ENCODE measurements at places on chromosomes 1 and 21. TPM values are rescaled to one million over a fixed set of nuclear protein-coding genes. Genes with fewer than 3 reads are reported as not detected.

GRCh38 chr1:177278626-177279390 is 108.0 kb downstream of the BRINP2 start:
- H3K27me3 ChIP-seq: no peaks in the 10 kb centered on the region
- H3K4me3 ChIP-seq: no peak overlapping the region
- no peak overlapping the region for H3K27ac ChIP-seq
- no peaks in the 10 kb centered on the region for H3K36me3 ChIP-seq
- H3K4me1 ChIP-seq: peaks cover 22% of the 10 kb centered on the region

DNA sequence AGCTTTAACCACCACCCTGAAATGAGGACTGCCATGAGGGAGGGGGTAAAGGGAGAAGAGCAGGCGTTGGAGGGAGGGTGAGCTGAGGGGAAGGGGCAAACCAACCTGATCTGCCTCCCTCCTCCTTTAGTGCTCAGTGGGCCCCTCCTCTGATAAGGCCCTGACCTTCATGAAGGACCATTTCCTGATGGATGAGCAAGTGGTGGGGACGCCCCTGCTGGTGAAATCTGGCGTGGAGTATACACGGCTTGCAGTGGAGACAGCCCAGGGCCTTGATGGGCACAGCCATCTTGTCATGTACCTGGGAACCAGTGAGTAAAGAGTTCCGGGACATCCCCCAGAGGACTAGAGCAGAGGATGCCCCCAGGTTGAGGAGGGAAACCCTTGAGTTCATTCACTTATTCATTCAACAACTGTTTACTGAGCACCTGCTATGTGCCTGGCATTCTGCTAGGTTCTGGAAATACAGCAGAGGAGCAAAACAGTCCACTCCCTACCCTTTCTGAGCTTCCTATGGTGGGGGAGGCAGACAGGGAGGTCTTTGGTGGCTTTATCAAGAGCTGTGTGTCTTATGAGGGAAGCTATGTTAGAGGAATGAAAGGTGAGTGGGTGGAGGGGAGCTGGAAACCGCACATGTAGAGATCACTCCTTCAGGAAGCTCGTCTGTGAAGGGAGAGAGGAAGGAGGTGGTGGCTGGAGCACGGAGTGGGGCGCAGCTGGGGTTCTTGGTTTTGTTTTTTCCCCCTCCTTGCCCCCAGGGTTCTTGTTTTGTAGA is 19.5 kb downstream of the SEMA4A start:
- H3K4me3 ChIP-seq: no peak overlapping the region
- no peaks in the 10 kb centered on the region for H3K36me3 ChIP-seq
- no peak overlapping the region for H3K27ac ChIP-seq
- no peaks in the 10 kb centered on the region for H3K27me3 ChIP-seq
- DNase-seq: no peak
- no peaks in the 10 kb centered on the region for H3K4me1 ChIP-seq

DNA sequence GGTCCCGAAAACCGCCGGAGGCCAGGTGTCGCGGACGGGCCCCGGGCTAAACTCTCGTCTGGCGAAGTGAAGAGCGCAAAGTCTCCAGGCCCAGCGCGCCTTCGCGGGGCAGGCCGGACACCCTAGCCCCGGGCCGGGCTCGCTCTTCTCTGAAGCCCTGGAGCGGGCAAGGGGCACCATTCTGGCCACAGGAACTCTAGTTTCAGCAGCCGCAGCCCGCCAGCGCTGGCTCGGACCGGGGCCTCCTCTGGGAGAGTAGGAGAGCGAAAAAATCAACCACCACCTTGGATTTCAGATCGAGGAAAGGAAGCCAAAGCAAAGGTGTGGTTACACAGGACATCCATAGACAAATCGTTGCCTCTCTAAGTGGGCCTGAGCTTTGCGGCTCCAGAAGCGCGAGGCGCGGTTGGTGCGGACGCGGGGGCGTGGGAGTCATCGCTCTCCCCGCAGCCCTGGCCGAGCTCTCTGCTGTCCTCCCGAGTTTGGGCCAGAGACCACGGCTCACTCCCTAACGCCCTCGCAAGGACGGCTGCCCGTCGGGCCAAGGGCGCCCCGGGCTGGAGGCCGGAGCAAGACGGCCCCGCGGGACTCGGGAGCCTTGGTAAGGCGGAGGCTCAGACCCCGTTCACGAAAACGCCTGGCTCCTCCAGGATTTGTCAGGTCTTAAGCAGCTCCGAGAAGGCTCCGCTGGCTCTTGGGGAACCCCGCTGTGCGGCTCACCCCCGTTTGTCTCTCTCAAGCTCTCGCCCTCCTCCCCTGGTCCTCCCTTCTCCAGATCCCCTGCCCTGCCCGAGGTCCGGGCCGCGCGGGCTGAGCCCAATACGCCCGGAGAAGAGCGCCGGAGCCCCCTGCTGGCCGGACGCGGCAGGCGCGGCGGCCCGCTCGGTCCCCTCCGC is 132.9 kb upstream of the DPYD start:
- H3K4me3 ChIP-seq: peak overlapping the region; percentile 56
- H3K36me3 ChIP-seq: no peaks in the 10 kb centered on the region
- no peak overlapping the region for H3K27ac ChIP-seq
- H3K27me3 ChIP-seq: peaks cover 16% of the 10 kb centered on the region
- peaks cover 17% of the 10 kb centered on the region for H3K4me1 ChIP-seq
- no peak for DNase-seq

GRCh38 chr1:86394416-86394815 is 1.7 kb downstream of the ODF2L start:
- H3K27ac ChIP-seq: no peak overlapping the region
- H3K27me3 ChIP-seq: no peaks in the 10 kb centered on the region
- DNase-seq: no peak
- no peak overlapping the region for H3K4me3 ChIP-seq
- no peaks in the 10 kb centered on the region for H3K36me3 ChIP-seq
- peaks cover 26% of the 10 kb centered on the region for H3K4me1 ChIP-seq

GRCh38 chr1:245000872-245001188 is 136.5 kb upstream of the HNRNPU start:
- no peaks in the 10 kb centered on the region for H3K36me3 ChIP-seq
- DNase-seq: no peak
- H3K4me1 ChIP-seq: no peaks in the 10 kb centered on the region
- no peaks in the 10 kb centered on the region for H3K27me3 ChIP-seq
- no peak overlapping the region for H3K4me3 ChIP-seq

GRCh38 chr1:79161077-79161476 is 154.5 kb upstream of the ADGRL4 start:
- H3K4me1 ChIP-seq: no peaks in the 10 kb centered on the region
- H3K27me3 ChIP-seq: no peaks in the 10 kb centered on the region
- no peak overlapping the region for H3K27ac ChIP-seq

DNA sequence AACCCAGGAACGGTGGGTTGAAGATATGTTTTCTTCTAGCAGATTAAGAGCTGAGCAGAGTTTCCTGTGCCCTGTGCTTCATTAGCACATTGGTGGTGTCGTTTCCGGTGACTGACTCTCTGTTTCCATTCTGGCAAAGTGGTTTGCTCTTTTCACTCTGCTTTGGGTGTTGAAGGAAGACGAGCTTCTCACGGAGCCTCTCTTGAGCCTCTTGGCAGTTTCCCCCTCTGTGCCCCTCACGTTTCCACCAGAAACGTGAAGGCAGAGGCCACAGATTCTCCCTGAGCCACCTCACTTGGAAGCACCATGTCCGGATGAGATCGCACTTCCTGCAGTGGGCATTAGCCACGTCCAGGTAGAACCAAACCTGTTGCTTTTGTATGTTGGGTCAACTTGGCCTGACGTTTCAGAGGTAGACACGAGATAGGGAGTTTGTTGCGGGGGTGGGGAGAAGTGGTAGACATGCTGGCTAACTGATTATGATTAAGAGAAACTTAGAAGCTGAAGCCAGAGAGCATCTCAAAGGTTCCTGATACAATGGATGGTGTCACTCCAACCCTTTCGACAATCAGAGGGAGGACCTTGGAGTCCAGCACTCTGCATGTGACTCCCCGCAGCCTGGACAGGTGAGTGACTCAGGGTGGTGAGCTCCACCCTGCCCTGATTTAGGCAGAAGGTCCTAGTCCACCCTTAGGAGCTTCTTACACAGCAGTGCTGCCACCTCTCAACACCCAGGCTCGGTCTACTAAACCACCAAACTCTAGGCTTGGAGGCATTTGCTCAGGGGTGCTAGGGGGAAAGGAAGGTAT is at the start of gene LAX1:
TSS of gene LAX1 (plus strand) at position 155 of the 809 bp plus-strand sequence. CDS start at position 538, 383 bp downstream.
- H3K36me3 ChIP-seq: no peaks in the 10 kb centered on the region
- H3K27me3 ChIP-seq: no peaks in the 10 kb centered on the region
- H3K4me1 ChIP-seq: peaks cover 5% of the 10 kb centered on the region
- H3K27ac ChIP-seq: peak within 1 kb of the TSS; percentile 36
- no peak for DNase-seq

DNA sequence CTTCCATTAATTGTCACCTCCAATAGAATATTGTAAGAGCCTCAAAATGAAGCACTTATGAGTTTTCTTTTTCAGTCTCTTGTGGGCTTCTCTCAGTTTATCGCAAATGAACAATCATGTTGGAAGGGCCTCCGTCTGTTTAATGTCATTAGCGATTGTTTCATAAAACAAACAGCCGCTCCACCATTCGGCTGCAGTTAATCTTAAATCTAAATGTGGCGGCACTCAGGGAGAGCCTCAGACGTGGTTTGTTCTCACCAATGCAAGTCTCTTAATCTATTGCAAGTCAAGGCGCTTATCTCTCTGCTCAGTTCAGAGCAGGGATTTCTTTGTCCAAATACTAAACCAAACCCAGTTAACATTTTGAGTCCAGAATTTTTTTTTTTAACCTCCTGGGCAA is 34.9 kb upstream of the ESRRG start:
- no peaks in the 10 kb centered on the region for H3K27me3 ChIP-seq
- no peaks in the 10 kb centered on the region for H3K36me3 ChIP-seq

- no peaks in the 10 kb centered on the region for H3K27me3 ChIP-seq
- H3K4me1 ChIP-seq: peaks cover 6% of the 10 kb centered on the region
- no peaks in the 10 kb centered on the region for H3K36me3 ChIP-seq
- H3K27ac ChIP-seq: no peak overlapping the region
- DNase-seq: peak; percentile 57
Observed at GRCh38 chr21:44578371-44579055, 1.9 kb downstream of the KRTAP10-5 start.

GRCh38 chr1:2786329-2787162 is 14.9 kb downstream of the TTC34 start:
- H3K27me3 ChIP-seq: no peaks in the 10 kb centered on the region
- no peak overlapping the region for H3K4me3 ChIP-seq
- peaks cover 11% of the 10 kb centered on the region for H3K4me1 ChIP-seq

- no peaks in the 10 kb centered on the region for H3K36me3 ChIP-seq
- no peaks in the 10 kb centered on the region for H3K27me3 ChIP-seq
- H3K4me3 ChIP-seq: no peak overlapping the region
- peaks cover 36% of the 10 kb centered on the region for H3K4me1 ChIP-seq
Observed at GRCh38 chr21:44010429-44010828, 1.7 kb upstream of the TRAPPC10 start.

- peaks cover 80% of the 10 kb centered on the region for H3K36me3 ChIP-seq
- H3K4me1 ChIP-seq: peaks cover 11% of the 10 kb centered on the region
- no peak for DNase-seq
- H3K27ac ChIP-seq: no peak overlapping the region
- H3K4me3 ChIP-seq: no peak overlapping the region
- H3K27me3 ChIP-seq: peaks cover 14% of the 10 kb centered on the region
Observed at GRCh38 chr1:201361652-201362504, 15.6 kb downstream of the TNNT2 start.

DNA sequence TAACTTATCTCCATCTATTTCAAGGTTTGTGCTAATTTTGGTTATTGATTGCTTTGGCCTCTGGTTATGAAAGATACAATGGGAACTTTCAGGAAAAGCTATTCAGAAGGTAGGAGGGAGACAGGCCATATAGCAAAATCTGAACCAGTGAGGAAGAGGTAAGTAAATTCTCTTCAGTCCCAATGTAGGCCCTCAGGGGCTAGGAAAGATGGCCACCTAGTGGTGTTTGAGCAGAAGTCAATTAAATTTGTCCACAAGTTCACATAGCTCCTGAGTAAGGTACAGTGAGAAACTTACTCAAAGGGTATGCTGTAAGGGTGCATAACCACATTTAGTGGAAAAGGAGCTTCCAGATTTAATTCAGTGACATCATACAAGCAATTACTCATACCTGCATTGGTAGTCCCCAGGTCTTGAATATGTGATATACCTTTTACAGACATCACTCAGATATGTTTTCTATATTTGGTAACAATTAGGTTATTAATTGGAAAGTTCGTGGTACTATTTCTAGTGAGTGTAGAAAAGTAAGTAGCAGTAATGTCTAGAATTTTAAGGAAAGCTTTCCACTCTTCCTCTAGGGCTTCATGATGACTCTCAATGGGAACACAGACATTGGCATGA is 21.4 kb upstream of the FMO1 start:
- H3K27ac ChIP-seq: no peak overlapping the region
- H3K36me3 ChIP-seq: no peaks in the 10 kb centered on the region
- no peak for DNase-seq
- no peak overlapping the region for H3K4me3 ChIP-seq
- peaks cover 1% of the 10 kb centered on the region for H3K4me1 ChIP-seq
- no peaks in the 10 kb centered on the region for H3K27me3 ChIP-seq

GRCh38 chr1:62689524-62689923 is 1.3 kb upstream of the DOCK7 start:
- H3K36me3 ChIP-seq: no peaks in the 10 kb centered on the region
- peaks cover 62% of the 10 kb centered on the region for H3K4me1 ChIP-seq
- H3K4me3 ChIP-seq: peak overlapping the region; percentile 98

- H3K4me3 ChIP-seq: no peak overlapping the region
- no peaks in the 10 kb centered on the region for H3K27me3 ChIP-seq
- no peak for DNase-seq
- H3K4me1 ChIP-seq: no peaks in the 10 kb centered on the region
- H3K36me3 ChIP-seq: no peaks in the 10 kb centered on the region
Observed at GRCh38 chr1:180889325-180889724, 23.4 kb upstream of the KIAA1614 start.

- H3K4me1 ChIP-seq: peaks cover 53% of the 10 kb centered on the region
- DNase-seq: no peak
- no peaks in the 10 kb centered on the region for H3K27me3 ChIP-seq
- no peak overlapping the region for H3K4me3 ChIP-seq
- no peak overlapping the region for H3K27ac ChIP-seq
Observed at GRCh38 chr1:42311138-42311537, 23.9 kb downstream of the FOXJ3 start.

GRCh38 chr1:119602169-119602568 is 45.9 kb downstream of the ZNF697 start:
- H3K27me3 ChIP-seq: no peaks in the 10 kb centered on the region
- H3K36me3 ChIP-seq: no peaks in the 10 kb centered on the region
- H3K4me1 ChIP-seq: no peaks in the 10 kb centered on the region

- peaks cover 12% of the 10 kb centered on the region for H3K4me1 ChIP-seq
- H3K27ac ChIP-seq: no peak overlapping the region
- no peaks in the 10 kb centered on the region for H3K36me3 ChIP-seq
- H3K27me3 ChIP-seq: no peaks in the 10 kb centered on the region
Observed at GRCh38 chr1:94989911-94990473, 63.1 kb upstream of the CNN3 start.

LCE3C gene
- not detected for total RNA-seq

OVAAL gene
- total RNA-seq: not detected

HMGB4 gene
- total RNA-seq: not detected

NPHS2 gene
- total RNA-seq: not detected

EFNA3 gene
- 1.7 TPM for total RNA-seq

AHDC1 gene
- 33.6 TPM for total RNA-seq

AIM2 gene
- 0.50 TPM for total RNA-seq

PDPN gene
- total RNA-seq: 22.5 TPM

SGIP1 gene
- total RNA-seq: 9.1 TPM

UBE2U gene
- total RNA-seq: not detected

KANK4 gene
- total RNA-seq: 0.83 TPM

AKT3 gene
- 74.4 TPM for total RNA-seq

LENEP gene
- total RNA-seq: not detected

ZBTB8A gene
- 6.8 TPM for total RNA-seq

PM20D1 gene
- 2.5 TPM for total RNA-seq

PEAR1 gene
- 13.6 TPM for total RNA-seq

LCE1E gene
- not detected for total RNA-seq

DNAI4 gene
- total RNA-seq: 5.8 TPM

Measured in esophagus muscularis mucosa (tissue), 4 donors.